ENCODE measurements at places on chromosomes 7 and 10. TPM values are rescaled to one million over a fixed set of nuclear protein-coding genes. Genes with fewer than 3 reads are reported as not detected.

MYL10 gene
- not detected for total RNA-seq

TMEM140 gene
- total RNA-seq = 8.3 TPM

DNA sequence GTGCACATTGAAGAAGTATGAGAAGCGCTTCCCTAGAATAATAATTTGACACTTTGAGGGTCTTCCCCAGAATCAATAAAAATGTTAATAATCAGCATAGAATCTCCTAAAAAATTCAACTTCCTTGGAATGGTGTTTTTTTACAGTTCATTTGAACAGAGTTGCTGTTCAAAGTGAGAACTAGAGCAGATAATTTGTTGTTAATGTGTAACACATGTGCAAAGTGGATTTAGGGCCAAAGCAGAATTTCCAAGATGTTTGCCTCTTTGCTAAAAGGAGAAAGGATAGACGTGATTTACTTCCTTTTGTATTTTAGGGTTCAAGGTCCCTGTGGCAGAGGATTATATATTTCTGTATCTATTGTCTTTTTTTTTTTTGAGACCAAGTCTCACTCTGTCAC is 73.8 kb downstream of the ZNF277 start:
- no peak for DNase-seq

DNA sequence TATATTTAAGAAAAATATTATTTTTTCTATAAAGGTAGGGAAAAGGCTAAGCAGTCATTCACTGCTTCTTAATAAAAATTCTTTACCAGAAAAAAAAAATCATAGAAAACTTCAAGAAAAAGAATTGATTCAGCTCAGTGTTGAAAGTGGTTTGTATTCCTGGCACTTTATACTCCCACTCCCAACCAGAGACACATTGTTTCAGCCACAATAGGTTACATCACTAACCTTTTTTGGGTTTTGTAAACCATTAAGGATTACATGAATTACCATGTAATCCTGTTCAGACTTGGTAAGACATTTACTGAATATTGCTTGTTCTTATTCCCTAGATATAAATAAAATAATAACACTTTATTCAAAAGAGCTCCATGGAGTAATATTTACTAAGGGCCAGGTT is 46.6 kb downstream of the MINPP1 start:
- no peak for DNase-seq

- no peak for DNase-seq
Measured at GRCh38 chr7:117385363-117386109, 41.8 kb downstream of the ASZ1 start.

DNA sequence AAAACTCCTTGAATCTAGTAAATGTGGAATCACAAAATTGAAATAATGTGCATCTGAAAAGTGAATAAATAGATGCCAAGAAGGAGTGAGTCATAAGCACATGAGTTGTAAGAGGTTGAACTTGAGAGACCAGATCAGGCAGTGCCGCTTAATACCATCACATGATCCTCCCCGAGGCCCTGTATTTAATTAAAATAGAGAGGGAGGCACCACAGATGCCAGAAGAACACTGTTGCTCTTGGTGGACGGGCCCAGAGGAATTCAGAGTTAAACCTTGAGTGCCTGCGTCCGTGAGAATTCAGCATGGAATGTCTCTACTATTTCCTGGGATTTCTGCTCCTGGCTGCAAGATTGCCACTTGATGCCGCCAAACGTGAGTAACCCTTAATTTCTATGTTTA is at the start of gene GPNMB:
GPNMB (plus strand) TSS at position 221 of the 400 bp plus-strand sequence; CDS start at position 304, 83 bp downstream.
- DNase-seq = no peak

DNA sequence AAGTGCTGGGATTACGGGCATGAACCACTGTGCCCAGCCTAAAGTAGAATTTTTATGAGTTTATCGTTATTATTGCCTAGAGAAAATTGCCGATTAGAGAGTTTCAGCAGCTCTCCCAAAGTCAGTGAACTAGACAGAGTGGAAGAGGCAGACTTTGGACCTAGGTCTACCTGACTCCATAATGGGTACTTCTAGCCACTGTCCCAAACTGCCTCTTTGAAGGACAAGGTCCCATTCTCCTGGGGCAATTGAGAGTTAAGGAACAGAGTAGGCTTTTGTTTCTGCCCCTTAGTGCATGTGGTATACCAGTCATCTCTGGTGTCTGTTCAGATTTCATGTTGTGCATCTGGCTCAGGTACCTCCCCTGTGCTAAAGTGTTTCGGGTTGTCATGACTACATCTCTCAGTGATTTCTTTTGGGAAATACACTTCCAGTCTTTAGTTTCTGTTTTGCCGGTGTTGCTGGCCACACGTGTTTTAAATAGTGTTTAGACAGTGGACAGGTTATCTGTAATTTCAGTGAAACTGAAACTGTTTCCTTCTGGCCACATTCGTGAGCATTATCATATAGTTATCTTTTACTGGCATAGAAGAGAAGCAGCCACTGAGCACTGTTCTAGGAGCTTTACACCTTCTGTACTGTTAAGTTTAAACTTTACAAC is 4.7 kb downstream of the TMEM236 start:
- DNase-seq = no peak

Measured in activated naive CD4-positive, alpha-beta T cell treated with anti-CD3 and anti-CD28 coated beads, Interleukin-2, amount 50 U/mL, for 72 hours (primary cell).